Fibroblast of skin of right biceps (primary cell): ENCODE measurements at places on chromosomes 7 and 10.

- no peak for DNase-seq
Observed at GRCh38 chr10:104639590-104640338, 1.3 kb upstream of the SORCS3 start.

DNA sequence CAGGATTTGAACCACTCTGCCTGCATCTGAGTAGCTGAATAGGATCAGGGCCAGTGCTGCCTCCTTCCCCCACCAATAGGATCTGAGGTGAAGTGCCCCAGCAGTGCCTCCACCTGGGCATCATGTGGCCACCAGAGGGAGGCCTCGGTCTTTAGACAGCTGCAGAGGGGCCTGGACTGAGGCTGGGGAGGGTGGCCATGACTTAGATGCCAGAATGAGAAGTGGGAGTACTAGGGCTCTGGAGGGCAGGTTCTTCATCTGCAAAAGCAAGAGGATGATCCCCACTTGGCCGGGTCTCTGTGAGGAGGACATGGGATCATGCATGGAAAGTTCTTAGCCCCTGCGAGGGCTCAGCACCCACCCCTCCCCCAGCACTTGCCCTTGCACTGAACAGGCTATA, 56.9 kb downstream of the NEUROG3 start:
- peak; percentile 6 for DNase-seq

- peak; percentile 11 for DNase-seq
Observed at GRCh38 chr10:109996225-109996624, 11.6 kb upstream of the ADD3 start.

DNA sequence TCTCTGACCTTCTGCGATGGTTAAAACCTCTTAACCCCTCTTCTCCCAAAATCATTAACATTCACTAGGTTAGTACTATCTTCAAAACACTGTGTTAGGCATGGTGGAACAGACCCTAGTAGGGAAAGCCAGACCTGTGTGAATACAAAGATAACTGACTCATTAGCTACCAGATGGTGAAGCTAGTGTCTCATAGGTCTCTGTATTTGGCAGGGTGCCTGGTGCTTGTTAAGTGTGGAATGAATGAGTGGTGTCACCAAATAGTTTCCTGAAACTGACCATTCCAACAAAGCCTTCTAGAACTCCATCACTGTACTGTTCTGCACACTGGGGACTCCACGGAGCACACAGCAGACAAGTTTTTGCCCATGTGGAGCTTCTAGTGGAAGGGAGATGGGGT, 27.7 kb upstream of the TM9SF3 start:
- peak; percentile 96 for DNase-seq

- no peak for DNase-seq
Observed at GRCh38 chr10:31143331-31143935, 111.8 kb upstream of the ZNF438 start.
